ENCODE measurements at places on chromosomes 3 and 15.

DNA sequence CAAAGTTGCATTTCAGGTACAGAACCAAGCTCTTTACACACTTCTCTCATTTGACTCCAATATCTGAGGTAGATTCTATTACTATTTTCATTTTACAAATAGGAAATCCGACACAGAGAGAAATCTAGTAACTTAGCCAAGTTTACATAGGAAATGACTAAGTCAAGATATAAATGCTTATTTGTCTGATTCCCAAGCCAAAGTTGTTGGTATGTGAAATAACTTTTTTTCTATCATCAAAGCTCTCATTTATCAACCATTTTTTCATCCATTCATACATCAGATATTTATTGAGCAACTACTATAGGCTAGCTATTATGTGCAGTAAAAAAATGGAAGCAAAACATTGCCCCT, 89.2 kb upstream of the MITF start:
- DNase-seq = no peak

DNA sequence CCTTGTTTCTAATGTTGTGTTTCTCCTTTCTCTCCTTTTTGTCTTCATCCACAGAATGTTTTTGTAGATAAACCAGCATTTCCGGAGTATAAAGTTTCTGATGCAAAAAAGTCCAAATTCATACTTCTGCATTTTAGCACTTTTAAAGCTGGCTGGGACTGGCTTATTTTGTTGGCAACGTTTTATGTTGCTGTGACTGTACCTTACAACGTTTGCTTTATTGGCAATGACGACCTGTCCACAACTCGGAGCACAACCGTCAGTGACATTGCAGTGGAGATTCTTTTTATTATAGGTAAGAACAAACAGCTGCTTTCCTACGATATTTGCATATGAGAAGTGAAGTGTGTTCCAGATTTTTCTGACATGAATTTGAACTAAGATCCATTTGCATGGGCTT, 199.4 kb downstream of the KCNH8 start:
- DNase-seq = no peak

DNA sequence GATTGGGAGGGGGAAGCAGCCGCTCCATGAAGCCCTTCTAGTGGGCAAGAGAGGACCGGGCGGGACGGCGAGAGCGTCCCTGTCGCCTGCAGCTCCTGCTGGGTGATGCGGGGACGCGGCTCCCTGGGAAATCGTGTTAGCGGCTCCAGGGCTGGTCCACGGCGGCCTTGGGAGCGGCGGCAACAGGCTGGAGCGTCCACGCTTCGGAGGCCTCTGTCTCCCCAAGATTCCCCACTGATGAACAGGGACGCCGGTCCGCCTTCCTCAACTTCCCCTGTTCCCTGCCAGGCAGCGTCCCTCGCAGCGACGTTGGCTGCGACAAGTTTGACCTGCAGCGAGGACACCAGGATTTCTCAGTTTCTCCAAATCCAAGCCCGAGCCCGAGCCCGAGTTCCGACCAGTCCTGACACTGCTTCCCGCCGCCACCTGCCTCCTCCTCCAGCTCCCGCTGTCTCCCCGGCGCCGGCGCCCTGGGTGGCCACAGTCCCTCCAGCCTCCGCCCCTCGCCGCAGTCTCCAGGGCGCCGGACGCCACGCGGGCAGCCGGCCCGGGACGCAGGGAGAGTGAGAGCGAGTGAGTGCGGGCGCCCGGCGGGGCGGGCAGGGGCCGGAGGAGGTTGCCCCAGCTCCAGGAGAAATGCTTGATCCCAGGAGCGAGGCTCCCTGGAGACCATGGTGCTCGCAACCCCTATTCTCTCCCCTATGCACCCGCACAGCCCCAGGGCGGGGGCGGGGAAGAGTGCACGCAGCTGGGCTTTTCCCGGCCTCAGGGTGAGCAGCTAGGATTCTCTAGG, 78.1 kb upstream of the RNF7 start:
- no peak for DNase-seq

GRCh38 chr3:115673881-115674280, 50.6 kb downstream of the GAP43 start:
- no peak for DNase-seq
